ENCODE measurements at places on chromosomes 12 and 14.

GRCh38 chr14:91354979-91355685, 62.5 kb downstream of the CCDC88C start:
- DNase-seq: no peak

GRCh38 chr12:56104815-56105608, 653 bp downstream of the PA2G4 start:
- DNase-seq: no peak

GRCh38 chr14:92426237-92426636, 87.3 kb upstream of the RIN3 start:
- no peak for DNase-seq

DNA sequence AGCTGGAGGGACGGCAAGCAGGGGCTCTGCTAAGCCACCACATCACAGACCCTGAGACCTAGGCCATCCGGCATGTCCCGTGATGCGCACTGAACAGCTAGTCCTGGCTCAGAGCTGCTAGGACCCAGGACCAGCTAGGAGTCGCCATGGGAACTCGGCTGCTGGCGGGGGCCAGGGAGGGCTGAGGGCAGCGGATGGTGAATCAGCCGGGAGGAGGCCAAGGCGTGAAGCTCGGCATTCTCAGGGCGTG, 5.1 kb downstream of the AHNAK2 start:
- no peak for DNase-seq

DNA sequence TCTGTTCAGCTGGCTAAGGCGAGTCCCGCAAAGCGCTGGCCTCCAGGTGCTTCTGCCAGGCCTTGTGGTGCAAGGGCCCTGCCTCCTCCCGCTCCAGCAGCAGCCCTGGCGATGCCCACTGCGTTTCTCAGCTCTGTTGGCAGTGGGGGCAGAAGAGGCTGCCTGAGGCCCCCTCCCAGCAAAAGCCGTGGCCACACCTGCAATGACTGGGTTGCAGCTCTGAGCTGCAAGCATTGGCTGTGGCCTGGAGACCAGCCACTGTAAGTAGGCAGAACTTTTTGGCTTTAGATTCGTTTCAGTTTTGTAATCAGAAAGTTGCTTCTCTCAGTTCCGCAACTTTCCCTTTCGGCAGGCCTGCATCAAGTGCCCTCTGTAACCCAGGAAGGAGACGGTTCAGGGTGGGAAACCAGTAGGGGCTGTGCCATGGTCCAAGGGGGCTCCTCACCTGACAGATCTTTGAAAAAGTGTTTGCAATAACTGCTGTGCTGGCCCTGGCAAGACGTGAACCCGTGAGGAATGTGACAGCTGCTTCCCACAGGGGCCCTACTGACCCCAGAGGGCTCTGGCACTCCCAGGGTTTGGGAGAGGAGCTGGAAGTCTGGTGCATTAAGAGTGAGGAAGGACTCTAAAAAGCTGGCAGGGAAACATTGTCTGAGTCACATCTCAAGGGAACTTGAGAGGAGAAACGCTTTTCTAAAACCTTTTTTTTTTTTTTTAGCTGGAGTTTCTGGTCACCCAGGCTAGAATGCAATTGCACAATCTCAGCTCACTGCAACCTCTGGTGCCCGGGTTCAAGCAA, 54.5 kb upstream of the MAX start:
- DNase-seq: no peak

GRCh38 chr12:110763583-110763982, 20.9 kb upstream of the PPP1CC start:
- no peak for DNase-seq

DNA sequence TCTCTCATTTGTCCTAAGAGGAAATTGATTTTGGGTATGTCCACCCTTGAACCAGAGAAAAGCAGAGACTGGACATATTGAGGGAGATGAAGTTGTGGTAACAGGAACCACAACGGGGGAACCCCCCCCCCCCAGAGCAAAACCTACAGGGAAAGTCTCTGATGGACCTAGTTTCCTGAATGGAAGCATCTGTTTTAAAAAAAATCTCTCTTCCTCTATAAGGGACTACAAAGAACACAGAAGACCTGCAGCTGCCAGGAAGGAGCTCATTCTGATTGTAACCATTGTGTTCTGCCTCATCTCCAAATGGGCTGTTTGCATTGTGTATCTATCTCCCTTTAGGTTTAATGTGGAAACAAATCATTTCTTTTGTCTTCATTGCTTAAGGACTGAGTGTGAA, 13.4 kb downstream of the C1S start:
- no peak for DNase-seq

DNA sequence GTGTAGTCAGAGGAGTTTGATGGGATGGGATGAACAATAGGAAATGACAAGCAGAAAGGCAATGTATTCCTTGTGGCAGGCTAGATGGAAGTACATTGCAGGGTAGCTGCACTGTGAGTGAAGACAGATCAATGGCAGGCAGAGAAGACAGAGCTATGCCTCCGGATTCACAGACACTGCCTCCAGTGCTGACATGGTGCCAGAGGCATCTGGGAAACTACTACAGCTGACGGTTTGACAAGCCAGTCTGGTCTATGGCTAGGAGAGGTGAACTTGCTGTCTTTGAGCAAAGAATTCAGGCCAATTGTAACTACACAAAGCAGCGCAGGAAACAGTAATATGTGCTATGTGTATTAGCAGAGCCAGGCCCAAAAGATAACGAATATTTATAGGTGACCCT, 193.5 kb downstream of the DIO2 start:
- DNase-seq: no peak

GRCh38 chr14:30482276-30482675, 76.7 kb upstream of the G2E3 start:
- DNase-seq: no peak
